ENCODE measurements at places on chromosomes 6 and 20. TPM values are rescaled to one million over a fixed set of nuclear protein-coding genes. Genes with fewer than 3 reads are reported as not detected.

DNA sequence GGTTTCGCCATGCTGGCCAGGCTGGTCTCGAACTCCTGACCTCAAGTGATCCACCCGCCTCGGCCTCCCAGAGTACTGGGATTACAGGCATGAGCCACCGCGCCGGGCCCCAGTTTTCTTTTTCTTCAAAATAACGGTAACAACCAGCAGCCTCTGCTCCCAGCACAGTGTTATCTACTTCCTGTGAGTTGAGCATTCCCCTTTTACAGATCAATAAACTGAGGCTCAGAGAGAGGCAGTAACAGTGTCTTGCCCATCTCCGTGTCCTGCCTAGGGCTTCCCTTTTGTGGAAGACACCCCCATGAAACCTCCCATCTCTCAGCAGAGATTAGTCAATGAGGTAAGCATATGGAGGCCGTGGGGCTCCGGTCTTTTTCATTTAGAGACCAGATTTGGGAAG is 29.6 kb downstream of the BPIFB1 start:
- H3K27me3 ChIP-seq, result no peaks in the 10 kb centered on the region
- H3K36me3 ChIP-seq, result no peaks in the 10 kb centered on the region
- H3K27ac ChIP-seq, result no peak overlapping the region
- DNase-seq, result no peak
- no peak overlapping the region for H3K4me3 ChIP-seq

DNA sequence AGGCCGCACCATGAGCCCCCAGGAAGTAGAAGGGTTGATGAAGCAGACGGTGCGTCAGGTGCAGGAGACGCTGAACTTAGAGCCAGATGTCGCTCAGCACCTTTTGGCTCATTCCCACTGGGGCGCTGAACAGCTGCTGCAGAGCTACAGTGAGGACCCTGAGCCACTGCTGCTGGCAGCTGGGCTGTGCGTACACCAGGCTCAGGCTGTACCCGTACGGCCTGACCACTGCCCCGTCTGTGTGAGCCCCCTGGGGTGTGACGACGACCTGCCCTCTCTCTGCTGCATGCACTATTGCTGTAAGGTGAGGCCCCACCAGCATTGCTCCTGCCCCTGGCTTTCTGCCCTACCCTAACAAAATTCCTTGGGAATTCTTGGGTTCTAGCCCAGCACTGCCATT is 13.1 kb downstream of the DNPH1 start:
- H3K27me3 ChIP-seq, result no peaks in the 10 kb centered on the region
- no peak overlapping the region for H3K4me3 ChIP-seq
- no peaks in the 10 kb centered on the region for H3K4me1 ChIP-seq
- H3K27ac ChIP-seq, result no peak overlapping the region
- H3K36me3 ChIP-seq, result peaks cover 2% of the 10 kb centered on the region

DNA sequence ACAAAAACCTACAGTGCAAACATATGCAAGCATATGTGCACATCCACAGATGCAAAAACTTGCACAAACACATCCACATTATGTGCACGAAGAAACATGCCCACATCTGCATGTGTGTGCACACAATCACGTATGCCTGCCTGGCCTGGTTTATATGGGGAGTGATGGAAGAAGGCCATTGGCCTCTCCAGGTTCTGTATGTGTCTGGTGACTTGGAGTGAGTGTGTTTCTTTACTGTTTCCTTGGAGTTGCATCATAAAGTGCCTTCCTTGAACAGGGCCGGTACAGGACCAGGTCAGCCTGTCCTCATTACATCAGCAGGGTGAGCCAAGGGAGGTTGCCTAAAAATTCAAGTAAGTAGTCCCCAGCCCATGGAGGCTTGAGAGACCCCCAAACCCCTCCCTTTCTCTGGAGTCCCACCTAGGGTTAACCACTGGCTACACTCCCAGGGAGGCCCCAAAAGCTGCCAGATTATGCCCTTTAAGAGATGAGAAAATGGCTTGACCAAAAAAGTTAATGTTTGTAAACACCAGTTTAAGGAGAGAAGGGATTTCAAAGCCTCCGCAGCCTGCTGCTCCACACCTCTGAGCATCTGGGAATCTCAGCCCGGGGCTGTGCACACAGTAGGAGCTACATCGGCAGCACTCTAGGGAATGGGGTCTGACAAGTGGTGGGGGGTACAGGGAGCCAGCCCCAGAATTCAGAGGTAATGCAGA is 140.8 kb downstream of the VEGFA start:
- H3K4me1 ChIP-seq, result peaks cover 8% of the 10 kb centered on the region
- H3K36me3 ChIP-seq, result no peaks in the 10 kb centered on the region
- H3K27ac ChIP-seq, result peak overlapping the region; percentile 95
- DNase-seq, result peak; percentile 19

GRCh38 chr6:50264995-50265571 is 215.4 kb upstream of the DEFB112 start:
- DNase-seq, result no peak
- no peaks in the 10 kb centered on the region for H3K27me3 ChIP-seq
- H3K27ac ChIP-seq, result no peak overlapping the region
- H3K4me1 ChIP-seq, result no peaks in the 10 kb centered on the region
- no peak overlapping the region for H3K4me3 ChIP-seq

GRCh38 chr6:149033454-149033853 is 284.1 kb upstream of the TAB2 start:
- H3K4me3 ChIP-seq, result no peak overlapping the region
- DNase-seq, result no peak
- H3K27me3 ChIP-seq, result no peaks in the 10 kb centered on the region
- H3K27ac ChIP-seq, result peak overlapping the region; percentile 41
- no peaks in the 10 kb centered on the region for H3K36me3 ChIP-seq
- peaks cover 15% of the 10 kb centered on the region for H3K4me1 ChIP-seq

- H3K36me3 ChIP-seq, result no peaks in the 10 kb centered on the region
- peaks cover 16% of the 10 kb centered on the region for H3K4me1 ChIP-seq
- no peak for DNase-seq
- no peak overlapping the region for H3K27ac ChIP-seq
- no peak overlapping the region for H3K4me3 ChIP-seq
Observed at GRCh38 chr6:39905640-39905975, 28.7 kb downstream of the MOCS1 start.

DNA sequence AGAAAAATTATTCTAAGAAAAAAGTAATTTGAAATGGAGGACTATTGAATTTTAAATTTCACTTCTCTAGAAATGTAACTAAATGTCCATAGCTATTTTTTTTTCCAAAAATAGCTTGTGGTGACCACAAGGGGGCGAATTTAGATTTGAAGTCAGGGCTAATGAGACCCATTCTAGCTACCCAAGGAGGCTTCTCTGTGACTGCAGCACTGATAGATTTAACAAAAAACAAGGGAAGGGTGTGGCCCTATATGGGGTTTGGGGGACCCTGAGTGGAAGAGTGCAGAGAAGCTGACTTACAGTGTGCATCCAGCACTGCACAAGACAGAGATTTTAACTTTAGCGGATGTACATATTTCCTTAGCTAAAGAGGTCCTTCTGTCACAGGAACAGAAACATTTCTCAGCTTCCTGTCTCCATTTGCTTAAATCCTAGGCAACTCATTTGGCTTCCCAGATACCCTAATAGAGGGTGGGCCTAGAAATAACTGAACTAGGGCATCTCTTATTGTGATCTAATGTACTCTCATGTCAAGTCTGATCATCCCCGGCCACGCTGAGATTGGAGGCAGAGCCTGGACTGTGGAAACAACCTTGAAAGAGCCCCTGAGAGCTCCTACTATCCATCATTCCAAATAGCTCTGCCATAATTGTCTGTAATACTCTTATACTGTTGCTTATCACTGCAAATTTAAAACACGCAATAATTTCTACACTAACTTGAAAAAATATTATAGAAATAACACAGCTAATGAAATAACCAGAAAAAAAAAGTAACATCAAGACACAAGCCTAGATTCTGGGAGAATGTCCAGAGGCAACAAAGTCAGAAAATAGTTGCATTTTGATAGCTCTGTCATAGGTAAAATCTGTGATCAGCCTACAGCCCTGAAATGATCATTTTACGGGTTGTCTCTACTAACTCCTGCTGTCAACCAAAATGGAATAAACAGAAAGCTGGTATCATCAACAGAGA is 93.6 kb downstream of the SNAP91 start:
- H3K4me1 ChIP-seq, result no peaks in the 10 kb centered on the region
- H3K36me3 ChIP-seq, result no peaks in the 10 kb centered on the region
- H3K27ac ChIP-seq, result no peak overlapping the region
- no peak overlapping the region for H3K4me3 ChIP-seq
- no peaks in the 10 kb centered on the region for H3K27me3 ChIP-seq

GRCh38 chr6:114439411-114439810 is 96.6 kb upstream of the HS3ST5 start:
- no peaks in the 10 kb centered on the region for H3K27me3 ChIP-seq
- H3K27ac ChIP-seq, result no peak overlapping the region
- H3K4me1 ChIP-seq, result no peaks in the 10 kb centered on the region
- no peaks in the 10 kb centered on the region for H3K36me3 ChIP-seq
- no peak for DNase-seq

GRCh38 chr20:32871627-32872160 is 13.0 kb downstream of the EFCAB8 start:
- no peak for DNase-seq
- no peak overlapping the region for H3K27ac ChIP-seq
- H3K4me3 ChIP-seq, result no peak overlapping the region

GRCh38 chr6:116665464-116665863 is 3.1 kb downstream of the ZUP1 start:
- H3K36me3 ChIP-seq, result no peaks in the 10 kb centered on the region
- no peak overlapping the region for H3K4me3 ChIP-seq
- DNase-seq, result no peak
- no peaks in the 10 kb centered on the region for H3K27me3 ChIP-seq

GRCh38 chr6:131532580-131533039 is 40.4 kb upstream of the ARG1 start:
- H3K27ac ChIP-seq, result no peak overlapping the region
- no peaks in the 10 kb centered on the region for H3K27me3 ChIP-seq
- no peaks in the 10 kb centered on the region for H3K36me3 ChIP-seq
- no peak for DNase-seq
- no peak overlapping the region for H3K4me3 ChIP-seq
- no peaks in the 10 kb centered on the region for H3K4me1 ChIP-seq

DNA sequence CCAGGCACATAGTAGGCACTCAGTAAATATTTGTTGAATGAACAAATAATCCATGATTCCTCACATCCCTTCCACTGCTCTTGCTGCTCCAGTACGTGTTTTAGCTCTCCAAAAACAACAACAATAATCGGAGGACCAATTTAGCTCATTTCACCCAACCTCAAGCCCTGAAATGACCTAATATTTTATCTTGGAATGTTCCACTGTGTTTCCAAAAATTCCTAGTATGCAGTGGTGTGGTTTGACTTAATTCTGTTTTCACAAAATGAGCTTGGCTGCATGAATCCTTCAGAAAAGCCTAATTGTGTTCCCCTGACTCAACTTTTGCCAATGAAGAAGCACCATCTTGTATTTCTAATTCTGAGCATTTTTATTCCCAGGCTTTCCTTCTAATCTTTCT is 168.0 kb upstream of the PHACTR1 start:
- no peaks in the 10 kb centered on the region for H3K4me1 ChIP-seq
- H3K27me3 ChIP-seq, result no peaks in the 10 kb centered on the region
- H3K4me3 ChIP-seq, result no peak overlapping the region
- H3K27ac ChIP-seq, result no peak overlapping the region
- no peaks in the 10 kb centered on the region for H3K36me3 ChIP-seq
- DNase-seq, result no peak

The NEDD9 gene
- total RNA-seq, result 59.8 TPM

The SLC22A2 gene
- not detected for total RNA-seq

The SIRPA gene
- total RNA-seq, result 42.7 TPM

The OR2H2 gene
- not detected for total RNA-seq

The BPIFB1 gene
- total RNA-seq, result not detected
